CD4-positive, alpha-beta T cell treated with Interleukin-10 for 1 hour (primary cell): ENCODE measurements at places on chromosomes 5 and 9.

GRCh38 chr5:105504-106070 lies 13.6 kb downstream of the PLEKHG4B start:
- no peak for DNase-seq

GRCh38 chr5:59673438-59674058 lies 220.0 kb downstream of the PDE4D start:
- peak; percentile 45 for DNase-seq

DNA sequence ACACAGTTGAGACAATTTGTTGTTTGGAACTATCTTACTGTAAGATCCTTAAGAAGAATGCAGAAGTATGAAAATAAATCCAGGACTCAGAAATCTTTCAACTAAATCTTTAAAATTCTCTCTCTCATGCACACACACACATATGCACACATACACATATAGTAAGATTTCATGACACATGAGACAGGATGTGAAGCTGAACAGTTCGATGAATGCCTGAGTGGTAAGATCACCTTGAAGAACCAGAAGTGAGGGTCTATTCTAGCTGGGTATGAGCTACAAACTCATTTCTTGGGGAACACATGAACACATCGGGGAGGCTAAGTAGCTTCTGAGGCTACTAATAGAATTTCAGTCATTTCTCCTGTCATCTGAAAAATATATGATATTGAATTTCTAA lies 153.6 kb downstream of the TMC1 start:
- DNase-seq = no peak

- no peak for DNase-seq
Observed at GRCh38 chr5:10315201-10315600, 7.5 kb upstream of the CMBL start.

GRCh38 chr9:134955801-134956200 lies 38.1 kb upstream of the FCN1 start:
- no peak for DNase-seq

GRCh38 chr5:63089147-63089546 lies 510.5 kb downstream of the LRRC70 start:
- no peak for DNase-seq

DNA sequence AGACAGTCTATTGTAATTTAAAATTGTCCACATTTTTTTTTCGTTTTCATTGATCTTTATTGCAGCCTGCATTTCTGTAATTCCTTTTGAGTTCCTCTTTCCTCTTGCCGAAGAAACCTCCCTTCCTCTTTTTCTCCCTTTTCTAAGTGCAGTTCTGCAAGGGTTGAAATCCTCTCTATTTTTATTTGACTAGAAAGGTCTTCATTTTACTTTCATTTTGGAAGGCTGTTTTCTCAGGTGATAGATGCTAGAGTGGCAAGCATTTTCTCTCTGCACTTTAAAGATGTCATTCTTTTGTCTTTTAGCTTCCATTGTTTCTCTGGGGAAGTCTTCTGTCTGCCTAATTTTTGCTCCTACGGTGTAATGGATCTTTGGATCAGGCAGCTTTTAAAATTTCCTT lies 248.5 kb downstream of the SMARCA2 start:
- DNase-seq = no peak

DNA sequence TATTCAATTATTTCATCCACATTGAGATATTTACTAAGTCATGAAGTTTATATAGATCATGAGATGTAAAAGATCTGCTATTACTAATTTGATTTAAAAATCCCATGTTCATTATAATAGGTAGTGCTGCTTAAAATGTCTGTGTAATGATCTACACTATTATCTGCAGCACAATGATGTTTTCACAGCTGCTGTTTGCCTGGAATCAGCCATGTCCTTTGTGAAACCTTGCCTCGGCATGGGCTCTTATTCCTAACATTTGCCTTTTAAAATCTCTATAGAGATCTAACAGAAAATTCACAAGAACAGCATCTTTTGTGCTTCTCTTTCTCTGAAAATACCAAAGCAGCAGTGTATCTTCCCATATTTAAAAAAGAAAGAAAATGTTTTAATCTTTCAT lies 444.6 kb downstream of the PTPRD start:
- no peak for DNase-seq

GRCh38 chr9:124110307-124110915 lies 98.8 kb downstream of the LHX2 start:
- peak; percentile 31 for DNase-seq

- no peak for DNase-seq
Observed at GRCh38 chr5:172361566-172362238, 78.1 kb upstream of the UBTD2 start.

DNA sequence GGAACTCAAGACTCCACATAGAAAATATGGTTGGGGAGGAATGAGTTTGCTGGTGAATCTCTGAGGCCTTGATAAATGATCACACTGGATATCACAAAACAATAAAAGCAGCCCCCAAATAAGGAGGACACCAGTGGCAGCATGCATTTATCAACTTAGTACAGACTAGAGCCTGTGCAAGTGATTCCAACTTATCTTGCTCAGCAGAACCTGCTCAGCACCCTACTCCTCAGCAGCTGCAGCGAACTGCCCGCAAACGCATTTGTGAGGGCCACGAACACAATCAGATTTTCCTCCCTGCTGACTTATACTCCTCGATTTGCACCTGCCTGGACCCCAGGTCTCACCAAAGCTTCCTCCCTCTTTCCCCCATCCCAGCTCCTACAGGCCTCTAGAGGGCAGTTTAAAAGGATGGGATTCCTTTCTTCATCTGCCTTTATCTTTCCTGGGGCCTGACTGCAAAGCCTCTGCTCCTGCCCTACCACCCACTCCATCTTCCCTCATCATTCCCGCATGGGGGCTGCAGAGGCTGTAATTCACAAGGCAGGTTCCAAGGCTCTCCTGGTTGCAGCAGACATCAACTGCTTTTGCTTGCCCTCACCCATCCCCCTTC lies 41.2 kb downstream of the ANKS6 start:
- no peak for DNase-seq

DNA sequence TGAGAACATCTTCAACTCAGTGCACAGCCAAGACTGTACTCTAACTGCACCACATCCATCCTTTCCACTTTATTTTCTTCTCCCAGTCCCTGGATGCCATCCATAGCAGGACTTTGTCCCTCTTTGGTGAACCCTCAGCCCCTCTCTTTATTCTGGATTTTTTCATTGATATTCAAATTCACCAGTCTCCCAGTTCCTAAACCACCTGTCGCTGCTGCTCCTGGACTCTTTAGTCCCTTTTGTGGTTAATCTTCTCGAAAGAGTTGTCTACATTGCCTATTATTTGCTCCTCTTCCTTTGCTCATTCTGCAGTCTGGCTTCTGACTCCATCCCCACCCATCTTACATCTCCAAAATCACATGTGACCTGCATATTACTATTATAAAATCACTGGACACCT lies 59.4 kb upstream of the ZSWIM6 start:
- DNase-seq = no peak

DNA sequence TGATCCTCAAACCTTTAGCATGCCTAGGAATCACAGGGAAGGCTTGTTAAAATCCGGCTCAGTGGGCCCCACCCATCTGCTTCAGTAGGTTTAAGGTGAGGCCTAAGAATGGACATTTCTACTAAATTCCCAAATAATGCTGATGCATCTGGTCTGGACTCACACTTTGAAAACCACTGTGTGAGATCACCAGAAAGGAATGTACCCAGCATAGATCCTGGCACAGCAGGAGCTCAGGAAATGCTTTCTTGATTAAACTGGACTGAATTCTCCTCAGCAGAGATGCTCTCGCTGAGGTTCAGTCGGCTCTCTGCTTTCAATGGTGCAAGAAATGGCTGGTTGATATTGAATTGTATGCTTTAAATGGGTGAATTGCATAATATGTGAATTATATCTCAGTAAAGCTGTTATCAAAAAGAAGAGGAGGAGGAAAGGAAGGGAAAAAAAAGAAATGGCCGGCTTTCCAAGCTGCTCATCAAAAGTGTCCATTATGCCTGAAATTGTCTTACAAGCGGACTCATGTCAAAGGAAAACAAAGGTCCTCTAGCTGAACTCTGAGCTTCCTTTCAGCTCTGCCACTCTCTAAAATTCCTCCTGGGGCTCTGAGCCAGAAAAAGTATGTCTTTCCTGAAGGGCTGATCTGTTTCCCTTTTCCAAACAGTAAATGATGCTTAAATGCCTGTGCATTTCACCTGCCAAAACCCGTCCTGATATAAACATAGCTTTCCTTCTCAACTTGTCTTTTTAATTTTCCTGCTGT lies 77.6 kb upstream of the SAP30L start:
- no peak for DNase-seq

GRCh38 chr5:84197538-84197937 lies 187.1 kb downstream of the EDIL3 start:
- DNase-seq = no peak

DNA sequence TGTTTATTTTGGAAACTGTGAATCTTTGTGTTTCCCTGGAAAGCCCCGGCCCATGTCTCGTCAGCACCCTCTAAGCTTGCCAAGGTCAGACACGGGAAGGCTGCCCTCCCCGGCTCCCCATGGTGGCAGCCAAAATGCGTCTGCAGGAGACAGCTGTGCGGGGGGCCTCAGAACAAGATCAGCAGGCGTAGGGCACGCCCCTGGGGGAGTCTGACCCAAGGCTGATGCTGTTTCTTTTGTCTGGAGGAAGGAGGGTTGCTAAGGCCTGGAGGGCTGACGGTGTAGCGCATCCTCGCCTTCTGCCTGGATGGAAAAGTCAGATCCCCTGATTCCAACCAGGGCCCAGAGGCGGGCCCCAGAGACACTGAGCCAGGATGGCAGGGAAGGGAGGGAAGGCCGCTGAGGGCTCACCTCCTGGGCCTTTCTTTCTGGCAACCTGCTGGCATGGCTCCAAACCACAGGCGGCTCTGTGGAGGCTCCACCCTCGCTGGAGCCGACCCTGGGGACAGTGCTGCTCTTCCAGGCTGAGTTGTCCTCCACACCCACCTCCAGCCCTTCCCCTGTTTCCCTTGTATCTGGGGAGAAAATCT lies 57.2 kb downstream of the OLFM1 start:
- no peak for DNase-seq
